ENCODE measurements at places on chromosomes 6 and 20.

GRCh38 chr20:38692436-38693411, 31.6 kb upstream of the SLC32A1 start:
- DNase-seq: peak; percentile 23

GRCh38 chr6:67667637-67668422, 967.3 kb upstream of the ADGRB3 start:
- DNase-seq: peak; percentile 4

DNA sequence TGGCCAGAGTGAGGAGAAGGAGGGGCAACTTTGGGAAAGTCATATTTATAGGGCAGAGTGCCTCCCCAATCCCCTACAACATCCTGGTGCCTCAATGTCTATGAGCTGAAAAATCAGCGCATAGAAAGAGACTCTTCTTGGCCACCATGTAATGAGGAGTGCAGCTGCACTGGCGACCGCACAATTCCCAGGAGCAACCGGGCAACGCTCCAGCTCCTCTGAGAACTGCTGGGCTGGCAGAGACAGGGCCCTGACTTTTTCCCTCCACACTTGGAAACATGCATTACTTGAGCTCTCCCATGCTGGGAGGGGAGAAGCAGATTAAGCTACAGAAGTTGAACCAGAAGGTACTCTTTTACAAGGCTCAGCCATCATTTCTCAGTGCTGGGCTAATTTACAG, 31.4 kb upstream of the MARCKS start:
- DNase-seq: no peak

DNA sequence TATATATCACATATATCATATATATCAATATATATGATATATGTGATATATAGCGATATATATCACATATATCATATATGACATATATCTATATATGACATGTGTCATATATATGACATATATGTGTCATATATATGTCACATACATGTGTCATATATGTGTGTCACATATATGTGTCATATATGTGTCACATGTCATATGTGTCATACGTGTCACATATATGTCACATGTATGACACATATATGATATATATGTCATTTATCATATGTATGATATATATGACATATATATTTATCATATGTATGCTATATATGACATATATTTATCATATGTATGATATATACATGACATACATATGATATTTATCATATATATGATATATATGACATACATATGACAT, 27.6 kb upstream of the ZNF292 start:
- no peak for DNase-seq

GRCh38 chr20:23108871-23109270, 22.7 kb upstream of the CD93 start:
- DNase-seq: no peak

- no peak for DNase-seq
Observed at GRCh38 chr20:34179637-34180360, 61.4 kb upstream of the ASIP start.

- DNase-seq: no peak
Observed at GRCh38 chr6:95325916-95326315, 251.4 kb upstream of the MANEA start.

GRCh38 chr6:34145161-34146020, 496 bp downstream of the GRM4 start:
- DNase-seq: peak; percentile 72

Measured in NCI-H82 (cell line).